ENCODE measurements at places on chromosomes 7 and 10. TPM values are rescaled to one million over a fixed set of nuclear protein-coding genes. Genes with fewer than 3 reads are reported as not detected.

- no peak for DNase-seq
Measured at GRCh38 chr10:77909749-77910375, 16.7 kb downstream of the DLG5 start.

GRCh38 chr10:96992721-96993120 lies 160.6 kb downstream of the LCOR start:
- DNase-seq: no peak

- DNase-seq: no peak
Measured at GRCh38 chr10:101080933-101081931, 19.4 kb downstream of the KAZALD1 start.

- DNase-seq: no peak
Measured at GRCh38 chr7:151707757-151708156, 169.2 kb downstream of the PRKAG2 start.

GRCh38 chr7:158403013-158403821 lies 184.4 kb downstream of the PTPRN2 start:
- no peak for DNase-seq

- no peak for DNase-seq
Measured at GRCh38 chr10:131113165-131113564, 198.4 kb downstream of the TCERG1L start.

DNA sequence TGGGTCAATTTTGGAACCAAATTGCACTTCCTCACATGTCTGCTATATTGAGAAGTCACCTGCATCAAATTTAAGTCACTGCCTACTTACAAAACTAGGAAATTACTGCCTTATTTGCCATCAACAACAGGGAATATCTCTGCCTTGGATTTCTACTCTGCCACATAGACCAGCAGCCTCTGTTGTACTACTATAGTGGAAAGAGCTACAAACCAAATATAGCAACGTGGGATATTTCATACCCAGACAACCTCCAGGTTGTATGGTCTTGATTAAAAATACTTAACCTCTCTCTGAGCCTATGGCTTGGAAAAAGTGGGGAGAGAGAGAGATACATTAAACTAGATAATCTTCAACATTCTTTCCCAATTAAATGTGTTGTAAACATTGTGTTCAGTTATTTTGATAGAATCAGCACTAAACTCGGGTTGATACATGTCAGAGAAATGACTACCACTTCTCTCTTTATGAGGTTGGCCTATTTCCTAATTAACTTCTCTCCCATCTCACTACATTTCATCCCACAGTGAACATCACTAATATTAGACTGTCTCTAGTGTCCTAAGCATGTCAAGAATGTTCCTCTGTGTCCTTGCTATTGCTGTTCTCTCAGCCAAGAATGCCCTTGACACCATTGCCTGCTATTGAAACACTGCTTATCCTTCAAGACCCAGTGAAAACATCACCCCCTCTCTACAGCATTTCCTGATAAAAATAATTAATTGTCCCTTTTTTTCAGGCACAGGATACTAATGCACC lies 421.2 kb downstream of the IPMK start:
- DNase-seq: no peak

DNA sequence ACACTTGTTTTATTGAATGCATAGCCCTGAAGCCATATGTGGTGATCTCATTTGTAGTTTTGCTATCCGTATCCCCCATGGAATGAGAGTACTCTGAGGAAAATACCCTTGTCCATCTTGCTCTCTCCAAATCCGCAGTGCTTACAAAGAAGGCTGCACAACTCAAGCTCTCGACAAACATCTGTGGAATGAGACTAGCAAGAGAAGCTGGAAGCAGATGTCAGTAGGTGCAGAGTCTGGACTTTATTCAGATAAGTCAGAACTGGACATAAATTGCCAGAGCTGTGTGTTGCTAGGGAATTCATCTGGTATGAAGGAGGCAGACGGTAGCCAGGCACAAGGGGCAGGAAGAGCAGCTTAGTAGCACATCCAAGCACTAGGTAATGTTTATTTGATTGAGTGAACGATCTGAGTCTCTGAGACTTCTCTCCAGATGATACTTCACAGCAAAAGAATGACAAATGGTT lies 1046.2 kb downstream of the XPNPEP1 start:
- DNase-seq: no peak

- DNase-seq: no peak
Measured at GRCh38 chr10:75400771-75401568, 594 bp downstream of the ZNF503 start.

DNA sequence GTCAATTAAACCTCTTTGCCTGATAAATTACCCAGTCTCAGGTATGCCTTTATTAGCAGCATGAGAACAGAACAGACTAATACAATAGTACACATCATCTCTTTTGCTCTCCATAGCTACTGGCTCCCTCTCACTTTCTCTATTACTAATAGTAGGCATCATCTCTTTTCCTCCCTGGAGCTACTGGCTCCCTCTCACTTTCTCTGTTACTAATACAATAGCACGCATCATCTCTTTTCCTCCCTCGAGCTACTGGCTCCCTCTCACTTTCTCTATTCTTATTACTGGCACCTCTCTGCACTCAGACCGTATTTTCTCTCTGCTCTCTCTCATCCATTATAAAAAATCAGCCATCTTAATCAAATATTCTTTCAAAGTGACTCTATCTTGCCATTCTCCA lies 37.1 kb downstream of the SLC25A13 start:
- no peak for DNase-seq

DNA sequence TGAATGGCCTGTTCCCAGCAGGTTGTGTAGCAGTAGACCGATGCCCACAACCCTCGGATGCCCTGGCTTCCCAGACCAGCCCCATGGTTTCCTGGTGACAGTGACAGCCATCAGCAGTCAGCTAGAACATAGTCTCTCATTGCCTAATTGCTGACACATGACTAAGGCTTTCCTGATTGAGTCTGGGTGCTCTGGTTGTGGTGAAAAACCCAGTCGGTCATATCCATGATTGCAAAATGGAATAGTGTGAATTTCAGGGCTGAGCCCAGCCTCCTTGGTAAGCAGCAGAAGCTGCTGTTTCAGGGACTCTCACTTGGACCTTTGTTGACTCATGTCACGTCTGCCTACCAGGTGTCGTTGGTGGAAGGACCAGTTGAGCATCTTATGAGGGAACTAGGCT lies 36.6 kb downstream of the POR start:
- DNase-seq: no peak

DNA sequence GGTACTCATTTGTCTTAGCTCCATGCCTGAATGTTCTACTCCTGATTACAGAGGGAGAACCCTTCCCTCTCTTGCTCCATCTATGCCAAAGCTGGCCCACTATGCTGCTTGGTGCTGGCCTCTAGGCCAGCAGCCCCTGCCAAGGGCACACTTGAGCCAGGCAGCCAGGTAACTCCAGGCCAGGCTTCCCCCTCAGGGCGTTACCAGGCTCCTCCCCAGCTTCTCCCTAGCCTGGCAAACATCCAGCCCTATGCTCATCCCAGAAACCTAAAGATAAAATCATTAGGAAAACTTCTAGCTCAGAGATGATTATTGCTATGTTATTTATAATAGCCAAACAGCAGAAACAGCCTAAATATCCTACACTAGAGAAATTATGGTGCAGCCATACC lies 103.7 kb downstream of the KCNMA1 start:
- DNase-seq: no peak

DNA sequence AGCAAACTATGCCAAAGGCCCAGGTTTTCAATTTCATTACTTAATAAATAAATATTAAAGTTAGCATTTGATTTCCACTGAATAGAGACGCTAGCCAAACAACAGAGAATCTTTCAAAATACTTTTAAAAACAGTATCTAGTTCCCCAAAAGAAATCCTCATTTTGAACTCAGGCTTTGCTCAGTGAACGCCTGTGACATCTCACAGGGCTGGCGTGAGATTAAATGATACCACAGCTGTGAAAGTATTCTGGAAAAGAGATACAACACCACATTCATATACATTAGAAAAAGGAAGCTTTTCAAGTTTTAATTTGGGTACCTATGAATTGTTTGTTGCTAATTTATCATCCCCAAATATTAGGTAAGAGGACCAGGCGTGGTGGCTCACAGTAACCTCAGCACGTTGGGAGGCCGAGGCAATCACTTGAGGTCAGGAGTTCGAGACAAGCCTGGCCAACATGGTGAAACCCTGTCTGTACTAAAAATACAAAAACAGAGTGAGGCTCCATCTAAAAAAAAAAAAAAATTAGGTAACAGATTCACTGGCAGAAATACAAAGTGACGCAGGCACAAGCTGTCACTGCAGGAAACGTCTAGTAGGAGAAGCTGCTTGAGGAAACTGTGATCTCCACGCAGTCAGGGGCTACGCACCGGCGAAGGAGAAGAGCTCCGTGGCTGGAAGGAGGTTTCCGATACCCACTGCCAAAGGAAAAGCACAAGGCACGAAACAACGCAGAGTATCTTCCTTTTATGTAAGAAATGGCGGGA lies 50.0 kb downstream of the AMZ1 start:
- DNase-seq: no peak

DNA sequence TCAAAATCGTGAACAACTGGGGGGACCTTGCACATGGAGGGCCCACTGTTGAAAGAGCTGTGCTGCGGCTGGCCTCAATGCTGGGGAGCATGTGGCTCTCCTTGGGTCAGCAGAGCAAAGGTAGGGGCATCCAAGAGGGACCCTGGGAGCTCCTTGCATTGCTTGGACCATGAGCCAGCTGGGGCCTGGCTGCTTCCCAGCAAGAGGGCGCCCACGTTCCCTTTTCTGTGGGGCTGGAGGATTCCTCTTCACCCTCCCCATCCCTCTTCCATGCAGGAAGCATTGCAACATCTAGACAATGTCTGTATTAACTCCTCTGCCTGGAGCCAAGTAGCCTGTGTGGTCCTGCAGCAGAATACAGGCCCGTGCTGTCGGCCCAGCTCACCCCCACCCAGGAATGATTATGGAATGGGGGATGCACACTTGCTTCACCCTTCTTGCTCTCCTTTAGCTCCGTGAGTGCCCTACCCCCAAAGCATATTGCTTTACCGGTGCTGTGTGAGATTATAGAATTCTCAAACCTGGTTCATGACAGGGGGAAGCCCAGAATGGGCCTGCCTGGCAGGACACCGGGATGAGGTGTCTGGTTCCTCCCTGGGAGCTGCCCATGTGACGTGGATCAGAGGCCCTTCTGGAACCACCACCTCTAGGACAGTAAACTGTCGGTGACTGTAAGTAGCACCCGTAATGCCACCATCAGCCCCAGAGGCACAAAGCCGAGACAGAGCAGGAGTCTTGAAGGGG lies 61.9 kb downstream of the SYPL1 start:
- no peak for DNase-seq

GRCh38 chr10:47370015-47370767 lies 13.9 kb downstream of the ZNF488 start:
- DNase-seq: no peak

DNA sequence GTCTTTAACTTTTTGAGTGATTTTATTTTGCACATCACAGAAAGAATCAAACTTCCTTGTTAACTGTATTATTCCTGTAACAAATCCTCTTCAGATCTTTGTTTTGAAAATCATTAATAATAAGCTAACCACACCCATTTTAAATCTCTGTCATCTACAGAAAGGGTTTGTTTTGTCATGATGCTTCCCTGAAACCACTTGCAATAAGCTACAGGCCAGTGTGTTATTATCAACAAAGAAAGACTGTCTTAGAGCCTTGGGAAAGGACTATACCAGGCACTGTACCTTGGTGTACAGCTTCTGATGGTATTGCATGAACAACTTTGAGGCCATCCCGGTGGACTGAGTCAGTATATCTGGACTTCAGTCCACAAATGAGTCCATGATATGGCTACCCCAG lies 145.3 kb upstream of the FAM3C start:
- no peak for DNase-seq

Gene SPDYE1
- total RNA-seq: not detected

Gene TRIM74
- 1.0 TPM for total RNA-seq

Gene GPR37
- total RNA-seq: 2.2 TPM

Gene FGFBP3
- 1.2 TPM for total RNA-seq

Gene CELF2
- 0.66 TPM for total RNA-seq
